NCI-H446 treated with DMSO at 0.1 percent for 48 hours (cell line): ENCODE measurements at places on chromosomes 2 and 18.

DNA sequence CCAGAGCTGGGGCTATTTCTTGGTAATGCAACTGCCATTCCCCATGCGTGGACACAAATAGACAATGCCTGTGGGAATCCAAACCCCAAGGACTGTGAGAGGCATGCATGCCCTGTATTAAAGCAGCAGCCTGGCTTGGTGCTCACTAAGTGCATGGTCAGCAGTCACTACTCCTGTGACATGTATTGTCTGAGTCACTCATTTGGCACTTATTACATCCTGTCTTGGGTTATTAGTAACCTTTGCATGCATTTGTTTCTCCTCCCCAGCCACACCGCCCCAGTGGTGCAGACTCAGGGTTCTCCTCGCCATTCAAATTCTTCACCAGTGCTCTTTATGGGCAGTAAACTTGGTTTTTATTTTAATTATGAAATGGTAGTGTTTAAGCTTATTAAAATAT is 30.2 kb downstream of the PRKCE start:
- DNase-seq, result no peak

DNA sequence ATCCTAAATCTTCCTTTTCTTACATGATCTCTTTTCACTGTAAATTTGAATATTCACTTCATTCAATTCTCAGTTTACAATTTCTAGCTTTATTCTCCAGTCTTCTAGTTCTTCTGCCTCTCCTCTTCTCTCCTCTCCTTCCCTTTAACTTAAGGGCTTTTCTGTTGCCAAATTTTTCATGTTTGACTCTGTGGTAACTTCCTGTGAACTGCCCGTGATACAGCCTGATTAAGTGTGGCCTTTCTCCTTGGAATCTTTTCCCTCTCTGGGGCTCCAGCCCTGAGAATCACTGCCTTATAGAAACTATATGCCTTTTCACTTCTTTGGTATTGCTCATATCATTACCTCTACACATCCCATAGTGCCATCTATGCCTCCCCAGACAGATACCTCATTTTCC is 1923.8 kb upstream of the CELF4 start:
- no peak for DNase-seq

- no peak for DNase-seq
These were observed 473.8 kb downstream of the TGIF1 start for GRCh38 chr18:3923750-3924149.

DNA sequence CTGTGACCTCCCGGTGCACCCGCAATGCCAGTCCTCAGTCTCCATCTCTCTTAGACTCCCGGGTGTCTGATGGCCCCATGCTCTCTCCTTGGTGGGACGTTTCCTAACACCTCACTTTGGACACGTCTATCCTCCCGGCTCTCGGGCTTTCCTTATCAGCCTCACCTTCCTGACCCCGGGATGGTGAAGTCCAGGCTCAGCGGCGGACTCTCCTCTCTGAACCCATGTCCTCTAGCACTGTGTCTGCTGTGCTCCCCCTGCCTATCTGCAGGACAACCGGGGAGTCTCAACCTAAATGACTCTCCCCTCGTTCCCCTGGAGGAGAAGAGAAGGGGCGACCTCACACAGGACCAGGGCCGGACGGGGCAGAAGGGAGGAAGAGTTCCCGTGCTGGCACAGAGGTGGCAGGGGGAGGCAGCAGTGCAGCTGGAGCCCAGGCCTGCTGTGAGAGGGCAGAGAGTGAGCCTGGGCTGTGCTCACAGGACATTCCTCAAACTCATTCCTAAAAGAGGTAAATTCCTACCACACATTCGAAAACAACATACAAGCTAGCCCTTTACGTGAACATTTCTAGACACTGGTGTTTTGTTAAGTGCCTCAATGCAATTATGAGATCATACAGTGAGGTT is 41.9 kb downstream of the MBP start:
- DNase-seq, result no peak

DNA sequence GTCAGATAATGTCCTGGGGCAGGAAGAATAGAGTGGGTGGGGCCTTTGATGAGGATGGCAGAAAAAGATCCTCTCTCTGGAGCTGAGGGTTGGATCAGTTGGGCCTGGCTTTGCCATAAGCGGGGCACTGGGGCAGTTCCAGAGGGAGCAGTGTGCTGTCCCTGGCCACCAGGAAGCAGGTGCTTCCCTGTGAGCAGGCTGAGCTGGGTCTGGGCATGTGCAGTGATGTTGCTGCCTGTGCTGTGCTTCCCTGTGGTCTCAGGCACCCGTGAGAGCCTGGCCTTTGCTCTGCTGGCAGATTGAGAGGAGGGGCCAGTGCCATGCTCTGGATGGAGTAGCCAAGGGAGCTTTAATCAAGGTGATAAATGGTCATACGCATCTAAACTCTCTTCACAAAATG is 14.6 kb upstream of the NPPC start:
- DNase-seq, result no peak
